Fibroblast of villous mesenchyme (primary cell): ENCODE measurements at places on chromosomes 7 and 10. TPM values are rescaled to one million over a fixed set of nuclear protein-coding genes. Genes with fewer than 3 reads are reported as not detected.

The IQCE gene
- total RNA-seq, result 13.2 and 13.4 TPM in 2 replicates

GRCh38 chr10:86295351-86295750 is 71.2 kb downstream of the GRID1 start:
- no peak for DNase-seq

The GALNT11 gene
- 35.1 and 45.3 TPM in 2 replicates for total RNA-seq

DNA sequence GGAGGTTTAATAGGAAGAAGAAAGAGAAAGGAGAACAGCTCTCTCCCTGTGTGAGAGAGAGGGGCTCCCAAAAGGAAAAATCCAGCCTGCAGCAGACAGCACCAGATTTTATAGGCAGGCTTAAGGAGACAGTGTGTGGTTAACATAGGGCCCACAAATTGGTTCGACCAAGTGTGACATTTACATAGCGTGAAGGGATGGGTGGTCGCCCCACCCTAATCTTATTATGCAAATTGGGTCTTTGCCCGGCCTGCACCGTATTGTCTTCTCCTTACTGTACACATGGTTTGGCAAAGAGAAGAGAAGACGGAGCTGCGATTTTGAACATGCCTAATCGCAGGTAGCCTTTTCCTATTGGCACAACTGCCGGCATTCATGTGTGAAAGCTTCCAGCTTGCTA is 756.3 kb downstream of the NXPH1 start:
- DNase-seq, result no peak

- DNase-seq, result peak; percentile 19
Observed at GRCh38 chr10:96556003-96556402, 30.8 kb downstream of the TM9SF3 start.
